NCI-H1105 treated with DMSO at 0.1 percent for 48 hours (cell line): ENCODE measurements at places on chromosomes 12 and 14.
A peak's percentile ranks its signal among the peaks of the same experiment; 100 is the strongest.

DNA sequence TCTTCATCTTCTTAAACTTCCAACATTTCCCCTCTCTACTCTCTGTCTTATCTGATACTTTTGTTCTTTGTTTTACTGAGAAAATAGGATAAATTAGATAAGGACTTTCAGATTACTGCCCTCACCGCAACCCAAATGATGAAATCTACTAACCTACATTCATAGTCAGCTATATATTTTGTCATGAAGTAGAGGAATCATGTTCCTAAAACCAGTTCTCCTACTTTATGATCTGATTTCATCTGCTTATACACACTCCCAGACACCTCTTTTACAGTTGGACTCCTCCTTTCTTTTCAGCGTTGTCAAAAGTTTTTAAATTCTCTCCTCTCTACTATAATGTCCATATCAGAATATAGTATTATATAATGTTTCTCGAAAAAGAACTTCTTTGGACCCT is 29.7 kb downstream of the MGAT4C start:
- no peak for DNase-seq

DNA sequence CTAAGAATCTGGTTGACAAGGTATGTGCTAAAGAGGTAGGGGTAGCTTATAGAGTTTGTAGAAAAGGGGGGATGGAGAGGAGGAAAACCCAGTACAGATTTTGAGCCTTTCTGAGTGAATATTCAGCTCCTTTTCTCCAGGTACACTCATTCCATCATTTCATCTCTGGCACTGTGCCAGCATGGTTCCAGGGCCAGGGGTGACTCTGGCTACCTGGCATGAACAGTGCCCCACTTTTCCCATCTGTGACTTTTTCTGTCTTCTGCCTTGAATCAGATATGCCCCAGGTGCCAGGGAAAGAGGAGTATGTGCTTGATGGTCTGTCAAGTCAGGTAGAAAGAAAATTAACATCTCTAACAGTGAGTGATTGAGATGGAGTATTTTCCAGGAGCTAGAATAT is 175.7 kb downstream of the CACNA1C start:
- DNase-seq, result no peak

- peak; percentile 9 for DNase-seq
Measured at GRCh38 chr12:4379405-4379804, at the start of gene FGF23. FGF23 (minus strand) TSS chr12:4379712; CDS start chr12:4379582, 130 bp downstream.

- no peak for DNase-seq
Measured at GRCh38 chr12:62604871-62605270, 138.2 kb downstream of the MON2 start.

GRCh38 chr14:33914676-33915516 is 36.0 kb downstream of the EGLN3 start:
- DNase-seq, result no peak

GRCh38 chr14:22438742-22439141 is 150.3 kb downstream of the DAD1 start:
- DNase-seq, result peak; percentile 77

- DNase-seq, result peak; percentile 71
Measured at GRCh38 chr14:61461808-61462275, 140.5 kb downstream of the PRKCH start.

DNA sequence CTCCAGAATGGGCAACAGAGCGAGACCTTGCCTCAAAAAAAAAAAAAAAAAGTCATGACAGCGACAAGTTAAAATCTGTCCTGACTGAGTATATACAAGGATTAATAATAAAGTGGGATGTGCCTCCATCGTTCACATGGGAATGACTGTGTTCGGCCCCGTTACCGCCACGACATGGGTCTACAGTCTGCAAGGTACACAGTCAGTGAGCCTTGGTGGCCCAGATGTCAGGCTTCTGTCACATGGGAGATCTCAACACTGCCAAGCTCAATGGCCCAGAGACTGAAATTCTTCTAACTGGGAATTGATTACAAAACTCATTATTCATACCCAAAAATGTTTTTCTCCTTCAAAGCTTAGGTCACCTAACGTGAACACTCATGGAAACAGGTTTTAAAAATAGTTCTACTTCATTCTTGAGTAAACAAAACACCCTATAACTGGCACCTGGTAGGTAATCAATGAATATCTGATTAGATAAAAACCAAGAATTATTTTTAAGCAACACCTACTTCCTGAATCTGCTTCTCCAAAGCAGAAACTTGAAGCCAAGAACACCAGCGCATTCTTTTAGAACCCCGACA is 66.0 kb downstream of the NT5DC3 start:
- no peak for DNase-seq

GRCh38 chr12:79183003-79183402 is 318.4 kb downstream of the SYT1 start:
- DNase-seq, result no peak

- DNase-seq, result no peak
Measured at GRCh38 chr14:58750321-58751269, 112.8 kb downstream of the DACT1 start.

DNA sequence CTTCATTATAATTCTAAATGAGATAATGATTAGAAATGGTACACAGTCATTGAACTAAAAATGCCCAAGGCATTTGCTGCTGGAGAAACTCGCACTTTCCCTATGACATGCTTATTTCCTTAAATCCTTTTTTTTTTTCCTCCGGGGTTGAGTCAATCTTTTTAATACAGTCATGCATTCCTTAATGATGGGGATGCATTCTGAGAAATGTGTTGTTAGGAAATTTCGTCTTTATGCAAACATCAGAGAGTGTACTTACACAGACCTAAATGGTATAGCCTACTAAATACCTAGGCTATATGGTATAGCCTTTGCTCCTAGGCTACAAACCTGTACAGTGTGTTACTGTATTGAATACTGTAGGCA is 29.8 kb upstream of the DACT1 start:
- no peak for DNase-seq

- no peak for DNase-seq
Measured at GRCh38 chr12:45381351-45381750, 165.5 kb downstream of the ANO6 start.

- DNase-seq, result no peak
Measured at GRCh38 chr14:22417914-22418313, 171.1 kb downstream of the DAD1 start.

DNA sequence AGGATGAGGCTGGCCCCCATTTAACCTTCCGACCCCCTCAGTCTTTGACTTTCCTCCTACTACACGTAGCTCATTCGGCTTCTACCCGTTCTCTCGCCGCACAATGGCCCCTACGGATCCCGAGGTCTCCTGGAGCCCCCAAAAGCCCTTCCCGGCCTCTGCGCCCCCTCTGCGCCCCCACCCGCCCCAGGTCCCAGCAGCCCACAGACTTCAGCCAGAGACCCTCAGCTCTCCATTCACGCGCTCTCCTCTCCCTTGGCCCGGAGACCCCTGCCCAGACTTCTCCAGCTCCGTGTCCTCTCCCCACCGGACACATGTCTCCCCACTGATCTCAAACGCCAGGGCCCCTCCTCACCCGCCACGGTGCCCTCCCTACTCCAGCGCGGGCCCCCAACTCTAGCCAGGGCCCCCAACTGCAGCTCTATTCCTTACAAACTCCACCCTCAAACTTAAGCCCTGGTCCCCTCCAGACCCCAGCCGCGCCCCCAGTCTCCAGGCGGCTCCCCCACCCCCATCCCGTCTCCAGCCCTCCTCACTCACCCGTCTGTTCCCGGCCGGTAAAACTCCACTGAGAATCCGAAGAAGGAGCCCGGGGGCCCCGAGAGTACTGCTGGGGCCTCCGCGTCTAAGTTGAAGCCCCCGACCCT is 502 bp downstream of the ITGA5 start:
- no peak for DNase-seq

DNA sequence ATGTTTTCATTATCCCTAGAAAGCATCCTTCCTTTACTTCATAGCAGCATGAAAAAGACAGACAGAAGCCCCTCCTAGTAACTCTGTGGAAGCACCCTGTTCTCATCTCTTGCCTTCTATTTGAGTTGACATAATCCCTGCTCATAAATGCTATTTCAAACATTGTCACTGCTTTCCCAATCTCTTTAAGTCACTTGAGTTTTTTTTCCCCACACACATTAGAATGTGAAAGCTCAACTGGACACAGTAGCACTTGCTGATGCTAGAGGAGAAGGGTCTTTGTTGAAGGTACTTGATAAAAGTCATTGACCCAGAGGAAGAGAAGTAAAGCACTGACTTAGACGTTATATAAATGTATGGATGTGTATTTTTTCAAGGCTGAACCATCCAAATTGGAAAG is 3.0 kb downstream of the E2F7 start:
- DNase-seq, result no peak

DNA sequence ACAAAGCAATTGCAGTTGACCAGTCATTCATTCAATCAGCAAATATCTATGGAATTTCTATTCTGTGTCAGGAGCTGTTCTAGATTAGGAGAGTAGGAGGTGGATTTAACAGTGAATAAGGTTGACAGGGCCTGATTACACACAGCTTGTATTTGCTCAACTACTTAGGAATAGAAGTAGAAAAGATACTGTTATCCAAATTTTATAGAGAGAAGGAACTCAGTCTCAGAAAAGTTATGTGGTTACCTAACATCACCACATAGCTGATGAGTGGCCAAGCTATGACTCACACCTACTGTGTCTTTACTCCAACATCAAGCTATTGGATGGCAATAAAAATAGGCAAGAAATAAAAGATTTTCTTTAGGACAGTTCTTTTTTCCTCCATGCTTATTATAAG is 374.8 kb downstream of the RMST start:
- DNase-seq, result no peak
